NCI-H1694 treated with DMSO at 0.1 percent for 48 hours (cell line): ENCODE measurements at places on chromosomes 2 and 18.

DNA sequence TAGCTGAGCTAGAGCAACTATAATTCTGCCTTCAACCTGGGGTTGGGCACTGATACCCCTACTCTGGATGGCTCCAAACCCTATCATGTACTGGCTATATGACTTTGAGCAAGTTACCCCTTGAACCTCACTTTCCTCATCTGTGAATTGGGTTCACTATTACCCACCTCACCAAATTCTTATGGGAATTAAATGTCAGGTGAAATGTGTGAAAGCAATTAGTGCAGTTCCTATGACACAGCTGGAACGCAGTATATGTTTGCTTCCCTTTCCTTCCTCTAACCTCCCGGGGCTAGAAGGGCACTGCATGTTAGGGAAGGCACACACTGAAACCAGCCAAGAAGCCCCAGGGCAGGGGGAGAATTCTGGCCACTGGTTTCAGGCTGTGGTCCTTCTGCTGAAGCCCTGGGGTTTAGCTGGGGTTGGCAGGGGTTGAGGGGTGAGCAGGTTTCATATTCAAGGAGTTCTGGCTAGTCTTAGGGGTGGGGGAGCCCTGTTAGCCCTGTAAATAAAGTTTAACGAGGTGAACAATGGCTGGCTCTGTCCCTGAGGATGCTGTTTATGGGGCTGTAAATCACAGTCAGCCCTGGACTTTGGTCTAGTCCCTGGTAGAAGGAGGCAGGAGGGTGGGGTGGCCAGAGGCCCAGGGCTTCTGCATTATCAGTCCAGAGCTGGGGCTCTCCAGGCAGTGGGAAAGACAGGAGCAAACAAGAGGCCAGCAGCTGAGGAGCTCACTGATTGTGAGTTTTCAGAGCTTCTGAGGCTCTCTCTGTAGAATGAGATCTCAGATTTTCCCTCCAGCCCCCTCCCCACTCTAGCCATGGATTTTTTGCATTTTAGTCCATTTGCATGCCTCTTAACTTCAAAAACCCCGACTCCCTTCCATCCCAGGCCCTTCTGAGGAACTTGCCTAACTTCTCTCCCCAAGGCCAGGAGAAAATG, 8.0 kb downstream of the PKDCC start:
- DNase-seq: no peak

GRCh38 chr2:218829868-218830451, 1.6 kb downstream of the PRKAG3 start:
- no peak for DNase-seq

- no peak for DNase-seq
Observed at GRCh38 chr2:232405943-232406510, 617 bp upstream of the ALPG start.

DNA sequence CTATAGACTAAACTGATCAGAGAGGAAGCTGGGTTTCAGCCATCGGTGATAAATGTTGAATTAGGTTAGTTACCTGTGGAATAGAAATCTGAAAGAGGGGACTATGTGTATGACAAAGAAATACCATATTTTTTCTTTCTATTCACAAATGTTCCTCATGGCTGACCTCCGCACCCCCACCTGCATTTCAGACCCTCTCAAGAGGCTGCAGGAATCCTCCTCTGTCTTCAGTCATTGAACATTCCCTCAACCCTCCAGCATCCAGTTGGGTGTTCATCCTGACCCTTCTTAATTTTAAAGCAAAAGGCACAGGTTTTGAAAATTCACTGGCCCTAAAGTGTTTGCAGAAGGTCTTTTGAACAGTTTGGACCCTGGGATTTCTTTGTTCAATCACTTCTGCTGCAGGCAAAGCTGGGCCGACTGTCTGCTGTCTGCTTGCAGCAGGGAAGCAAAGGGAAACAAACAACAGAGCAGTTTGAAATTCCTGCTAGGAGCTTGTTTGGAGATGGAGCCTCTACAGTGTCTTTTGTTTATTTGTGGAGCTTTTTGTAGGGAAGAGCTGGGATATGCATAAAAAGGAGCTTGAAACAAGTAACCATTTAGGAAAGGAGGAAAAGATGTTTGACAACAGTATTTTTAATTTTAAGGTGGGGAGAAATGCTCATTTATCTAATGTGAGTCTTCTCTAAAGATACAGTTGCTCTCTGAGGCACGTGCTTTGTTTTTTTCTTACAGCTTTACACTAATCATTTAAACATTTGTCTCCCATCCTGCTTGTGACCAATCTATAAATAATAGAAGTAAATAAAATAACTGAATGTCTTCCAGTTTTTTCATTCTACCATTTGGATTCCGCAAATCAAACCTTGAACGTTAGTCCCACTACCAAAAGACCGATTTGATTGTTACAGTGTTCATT, 213.3 kb upstream of the MMADHC start:
- DNase-seq: no peak

DNA sequence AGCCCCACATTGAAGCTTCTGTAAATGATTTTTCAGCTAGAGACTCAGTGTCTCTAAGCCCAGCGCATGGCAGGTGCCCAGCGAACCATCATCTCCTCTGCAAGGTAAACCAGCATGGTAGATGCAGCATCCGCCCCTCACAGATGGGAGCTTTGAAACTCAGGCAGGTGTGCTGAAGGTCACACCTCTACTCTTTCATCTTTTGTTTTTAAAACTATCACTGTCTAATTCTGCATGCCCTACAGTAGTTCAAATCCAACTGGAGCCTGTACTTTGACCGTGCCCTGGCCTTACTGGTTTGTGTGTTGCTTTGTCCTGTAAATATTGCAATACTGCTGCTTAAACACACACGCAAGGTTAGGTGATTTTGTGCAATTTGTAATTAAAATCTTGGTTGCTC, 831.1 kb downstream of the GALR1 start:
- DNase-seq: no peak
